T-cell (primary cell): ENCODE measurements at places on chromosomes 6 and 20.
A peak's percentile ranks its signal among the peaks of the same experiment; 100 is the strongest.

DNA sequence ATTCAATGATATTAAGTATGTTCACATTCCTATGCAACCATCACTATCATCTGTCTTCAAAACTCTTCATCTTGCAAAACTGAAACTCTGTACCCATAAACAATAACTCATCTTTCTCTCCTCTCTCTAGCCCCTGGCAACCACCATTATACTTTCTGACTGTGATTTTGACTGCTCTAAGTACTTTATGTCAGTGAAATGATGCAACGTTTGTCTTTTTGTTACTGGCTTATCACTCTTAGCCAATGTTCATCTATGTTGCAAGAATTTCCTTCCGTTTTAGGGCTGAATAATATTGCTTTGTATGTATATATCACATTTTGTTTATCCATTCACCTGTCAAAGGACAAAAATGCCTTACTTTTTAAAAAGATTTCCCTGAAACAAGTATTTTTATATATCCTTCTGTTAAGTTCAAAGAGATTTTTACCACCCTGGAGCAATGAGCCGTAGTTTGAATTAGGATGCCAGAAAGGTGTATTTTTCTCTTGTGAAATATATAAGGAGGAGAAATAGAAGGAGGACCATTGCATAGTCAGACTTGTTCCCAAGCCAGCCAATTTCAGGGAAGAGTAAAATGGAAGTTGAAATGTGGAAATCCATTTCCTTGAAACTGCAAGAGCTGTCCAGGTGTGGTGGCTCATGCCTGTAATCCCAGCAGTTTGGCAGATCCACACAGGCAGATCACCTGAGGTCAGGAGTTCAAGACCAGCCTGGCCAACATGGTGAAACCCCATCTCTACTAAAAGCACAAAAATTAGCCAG lies 4.0 kb upstream of the CGAS start:
- DNase-seq = no peak

DNA sequence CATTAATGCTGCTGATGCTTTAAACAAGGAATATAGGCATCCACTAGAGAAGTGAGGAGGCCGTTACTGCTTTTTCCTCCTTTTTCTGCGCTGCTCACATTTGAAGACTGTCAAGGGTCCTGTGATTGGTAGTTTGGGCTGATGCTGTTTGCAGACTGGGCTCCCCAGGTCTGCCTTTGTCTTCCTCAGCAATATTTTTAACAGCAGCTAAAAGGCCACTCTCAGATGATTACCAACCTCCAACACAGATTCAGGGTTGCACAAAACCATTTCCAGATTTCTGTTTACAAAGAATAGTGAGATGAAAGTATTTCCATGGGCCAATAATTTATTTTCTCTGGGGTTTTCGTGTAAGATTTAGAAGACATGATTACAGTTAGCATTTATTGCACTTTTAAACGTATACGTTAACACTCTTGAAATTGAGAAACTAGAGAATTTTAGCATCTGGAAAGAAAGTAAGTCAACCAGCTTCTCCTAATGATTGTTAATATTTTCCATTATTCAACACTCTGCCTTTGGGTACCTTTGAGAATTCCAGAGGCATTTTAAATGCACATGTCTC lies 475.3 kb upstream of the SOX4 start:
- no peak for DNase-seq

DNA sequence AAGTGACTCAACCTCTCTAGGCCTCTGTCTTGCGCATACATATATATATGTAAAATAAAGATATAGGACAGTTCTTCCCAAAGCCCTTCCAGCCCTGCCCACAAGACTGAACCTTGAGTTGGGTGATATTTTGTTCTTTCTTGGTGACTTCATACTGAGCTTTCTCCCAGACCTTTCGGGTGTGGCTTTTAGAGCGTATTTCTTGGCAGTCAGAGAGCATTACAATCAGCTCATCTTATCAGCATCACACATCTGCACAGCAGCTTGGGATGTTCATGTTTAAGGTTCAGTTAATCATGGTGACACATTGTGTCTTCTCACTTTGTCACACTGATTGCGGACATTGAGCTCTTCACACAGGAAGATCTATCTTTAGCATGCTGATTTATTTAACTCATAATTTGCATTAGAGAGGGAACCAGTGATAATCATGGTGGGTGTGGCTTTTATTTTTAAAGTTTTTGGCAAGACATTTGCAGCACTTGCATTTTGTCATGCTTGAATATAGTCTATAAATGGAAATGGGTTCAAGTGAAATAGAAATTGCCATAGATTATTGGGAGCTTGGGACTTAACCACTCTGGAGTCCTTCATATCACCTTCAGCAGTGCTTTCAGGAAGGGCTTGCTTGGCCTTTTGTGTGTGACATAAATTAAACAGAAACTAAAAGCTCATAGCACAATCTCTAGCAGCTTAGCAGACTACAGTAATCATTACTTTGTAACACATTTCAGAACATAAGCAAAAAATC lies 8.3 kb downstream of the KIF3B start:
- peak; percentile 14 for DNase-seq

DNA sequence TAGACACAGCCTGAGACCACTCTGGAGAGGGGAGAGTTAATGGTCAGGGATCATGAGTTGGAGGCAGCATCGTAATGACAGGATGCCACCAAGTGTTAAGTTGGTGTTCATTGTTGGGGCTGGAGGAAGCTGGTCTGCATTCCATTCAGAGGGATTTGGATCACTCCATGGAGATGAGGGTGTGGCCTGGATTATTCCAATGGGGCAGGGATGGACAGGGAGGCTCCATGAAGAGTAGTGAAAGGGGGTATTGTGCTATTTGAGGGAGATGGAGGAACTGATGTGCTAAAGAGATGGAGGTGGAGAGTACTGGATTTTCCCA lies 1.1 kb downstream of the SAPCD1 start:
- DNase-seq = no peak

- no peak for DNase-seq
Observed at GRCh38 chr20:23404196-23404595, 17.1 kb downstream of the NAPB start.

- DNase-seq = no peak
Observed at GRCh38 chr6:149084026-149084425, 233.5 kb upstream of the TAB2 start.

- no peak for DNase-seq
Observed at GRCh38 chr6:115909923-115910546, 150.7 kb downstream of the FRK start.

DNA sequence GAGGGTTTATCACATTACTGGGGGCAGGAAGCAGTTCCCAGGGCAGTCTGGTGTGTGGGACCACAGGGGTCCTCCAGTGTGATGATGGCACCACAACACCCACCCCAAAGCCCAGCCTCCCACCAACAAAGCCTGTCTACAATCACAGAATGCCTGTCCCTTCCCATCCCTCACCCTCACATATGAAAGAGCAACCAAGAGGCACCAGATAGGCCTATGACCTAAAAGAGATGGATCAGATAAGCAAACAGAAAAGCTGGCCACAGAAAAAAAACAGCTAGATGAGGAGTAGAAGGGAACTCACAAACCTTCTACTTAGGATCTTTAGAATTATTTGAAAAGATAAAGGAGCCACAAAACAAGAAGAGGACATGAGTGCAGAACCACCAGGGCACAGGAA lies 54.3 kb downstream of the SERAC1 start:
- no peak for DNase-seq

GRCh38 chr6:134318974-134319281 lies 1.0 kb upstream of the SGK1 start:
- no peak for DNase-seq

GRCh38 chr6:14088600-14089192 lies 28.9 kb upstream of the CD83 start:
- no peak for DNase-seq

DNA sequence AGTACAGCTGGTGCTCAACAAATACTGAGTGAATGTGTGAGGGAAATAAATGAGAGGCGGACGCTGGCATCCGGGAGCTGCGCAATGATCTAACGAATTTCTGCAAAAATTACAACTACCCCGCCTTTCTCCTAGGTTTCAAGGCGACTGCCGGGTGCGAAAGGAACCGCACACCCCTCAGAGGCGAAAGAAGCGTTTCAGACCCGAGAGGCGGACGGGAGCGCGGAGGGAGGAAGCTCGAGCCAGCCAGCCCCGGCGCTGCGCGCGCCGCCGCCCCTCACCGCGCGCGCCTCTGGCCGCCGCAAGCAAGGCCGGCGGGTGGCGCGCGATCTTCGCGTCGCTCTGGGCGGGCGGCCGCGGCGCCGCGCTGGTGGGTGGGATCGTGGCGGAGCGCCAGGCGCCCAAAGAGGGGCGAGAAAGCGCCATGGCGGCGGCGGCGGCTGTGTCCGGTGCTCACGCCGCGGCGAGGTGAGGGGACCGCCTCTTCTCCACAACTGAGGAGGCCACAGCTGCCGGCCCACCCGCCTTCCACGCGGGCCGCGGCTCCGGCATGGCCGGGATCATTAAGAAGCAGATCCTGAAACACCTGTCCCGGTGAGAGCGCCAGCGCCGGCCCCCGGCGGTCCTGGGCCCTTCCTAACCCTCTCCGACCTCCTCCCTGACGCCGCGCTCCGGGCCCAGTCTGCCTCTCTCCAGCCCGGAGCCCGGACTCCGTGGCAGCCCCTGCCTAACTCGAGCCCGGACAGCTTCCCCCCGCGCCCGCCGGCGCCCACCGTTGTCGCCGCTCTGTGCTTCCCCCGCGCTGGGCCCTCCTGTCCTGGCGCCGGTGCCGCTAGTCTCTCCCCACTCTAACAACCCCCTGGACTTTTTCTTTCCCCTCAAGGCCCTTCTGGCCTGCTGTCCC lies at the start of gene BLTP3A:
Gene BLTP3A (plus strand): TSS at position 383 of the 904 bp plus-strand sequence. CDS start 168 bp downstream, at position 551.
- DNase-seq = peak; percentile 65

- no peak for DNase-seq
Observed at GRCh38 chr6:3546121-3546520, 89.3 kb upstream of the SLC22A23 start.

GRCh38 chr20:1449370-1449769 lies 17.3 kb downstream of the NSFL1C start:
- DNase-seq = no peak

- DNase-seq = no peak
Observed at GRCh38 chr6:13027207-13027606, 301.1 kb downstream of the TBC1D7 start.
